ENCODE measurements at places on chromosomes 2 and 18.

DNA sequence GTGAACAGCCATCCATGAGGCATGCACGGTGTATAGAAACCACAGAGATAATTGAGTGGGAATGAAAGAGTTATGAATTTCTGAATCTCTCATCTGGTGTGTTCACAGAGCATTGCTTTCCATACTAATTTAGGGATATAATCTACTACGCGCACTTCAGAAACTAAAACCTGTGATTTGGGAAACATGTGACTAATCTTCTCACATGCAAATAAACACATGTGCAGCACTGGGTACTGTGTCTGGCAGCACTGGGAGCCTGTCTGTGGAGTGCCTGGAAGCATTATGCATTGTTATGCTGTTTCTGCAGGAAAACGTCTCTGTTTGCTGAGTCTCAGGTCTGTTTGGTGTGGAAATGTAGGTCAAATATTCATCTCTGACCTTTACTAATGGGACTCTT lies 287.3 kb downstream of the CMPK2 start:
- DNase-seq: no peak

DNA sequence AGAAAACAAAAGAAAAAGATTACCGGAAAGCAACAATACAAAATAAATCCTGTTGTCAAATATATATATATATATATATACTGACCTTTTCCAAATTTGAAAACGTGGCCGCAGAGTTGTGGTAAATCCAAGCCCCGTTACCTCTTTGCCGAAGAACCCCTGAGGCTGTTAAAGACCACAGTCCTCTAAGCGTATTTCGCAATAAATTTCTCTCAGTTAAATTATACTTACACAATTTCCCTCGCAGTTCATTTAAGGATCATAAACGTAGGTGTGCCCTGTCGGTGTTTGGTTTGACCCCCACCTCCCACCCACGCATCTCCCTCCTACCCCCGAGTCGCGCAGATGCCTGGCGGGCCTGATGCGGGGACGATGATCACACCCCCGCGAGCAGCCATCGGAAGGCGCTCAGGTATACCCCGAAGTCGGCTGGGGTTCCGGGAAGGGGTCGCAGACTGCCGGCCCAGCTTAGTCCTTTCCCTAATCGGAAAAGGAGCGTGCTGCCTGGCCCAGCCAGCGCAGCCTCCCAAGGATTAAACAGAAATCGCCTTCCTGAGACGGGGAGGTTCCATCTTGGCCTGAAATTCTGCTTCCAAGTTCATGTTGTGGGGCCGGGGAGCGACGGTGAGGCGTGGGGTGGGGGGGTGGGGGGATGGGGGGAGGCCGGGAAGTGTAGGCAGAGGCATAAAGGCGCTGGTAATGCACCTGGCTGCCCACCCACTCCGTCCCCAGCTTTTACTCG lies 2.9 kb upstream of the MEIS1 start:
- DNase-seq: no peak

GRCh38 chr2:217749008-217749407 lies 253.8 kb downstream of the TNS1 start:
- no peak for DNase-seq

DNA sequence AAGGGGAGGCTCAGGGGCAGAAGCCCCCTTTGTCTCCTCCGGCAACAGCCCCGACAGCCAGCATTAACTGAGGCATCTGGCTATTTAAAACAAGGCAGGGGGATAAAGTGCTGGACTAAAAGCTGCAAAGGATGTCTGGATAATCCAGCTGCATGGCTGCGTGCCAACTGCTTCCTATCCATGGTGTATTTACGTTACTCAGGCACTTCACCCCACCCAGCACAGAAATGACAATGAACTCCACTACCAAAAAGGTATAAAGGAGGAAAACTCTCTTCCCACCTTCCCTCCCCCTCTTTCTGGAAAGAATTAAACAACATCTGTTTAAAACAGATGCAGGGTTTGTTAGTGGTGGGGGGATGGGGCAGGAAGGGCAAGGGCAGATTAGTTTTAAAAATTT lies 82.5 kb downstream of the SPRED2 start:
- DNase-seq: peak; percentile 42

DNA sequence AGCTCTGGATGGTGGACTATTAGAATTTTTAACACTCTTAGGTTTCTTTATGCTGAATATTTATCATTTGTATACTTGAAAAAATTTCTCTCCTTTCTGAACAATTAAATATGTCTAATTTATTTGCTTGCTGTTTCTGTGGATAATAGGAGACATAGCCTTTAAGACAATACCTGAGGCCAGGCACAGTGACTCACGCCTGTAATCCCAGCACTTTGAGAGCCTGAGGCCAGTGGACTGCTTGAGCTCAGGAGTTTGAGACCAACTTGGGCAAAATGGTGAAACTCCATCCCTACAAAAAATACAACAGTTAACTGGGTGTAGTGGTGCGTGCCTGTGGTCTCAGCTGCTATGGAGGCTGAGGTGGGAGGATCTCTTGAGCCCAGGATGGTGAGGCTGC lies 54.7 kb downstream of the FAM117B start:
- DNase-seq: no peak

GRCh38 chr2:130749641-130750040 lies 5.7 kb upstream of the AMER3 start:
- no peak for DNase-seq

- DNase-seq: no peak
Measured at GRCh38 chr2:12498286-12498685, 218.4 kb upstream of the TRIB2 start.

DNA sequence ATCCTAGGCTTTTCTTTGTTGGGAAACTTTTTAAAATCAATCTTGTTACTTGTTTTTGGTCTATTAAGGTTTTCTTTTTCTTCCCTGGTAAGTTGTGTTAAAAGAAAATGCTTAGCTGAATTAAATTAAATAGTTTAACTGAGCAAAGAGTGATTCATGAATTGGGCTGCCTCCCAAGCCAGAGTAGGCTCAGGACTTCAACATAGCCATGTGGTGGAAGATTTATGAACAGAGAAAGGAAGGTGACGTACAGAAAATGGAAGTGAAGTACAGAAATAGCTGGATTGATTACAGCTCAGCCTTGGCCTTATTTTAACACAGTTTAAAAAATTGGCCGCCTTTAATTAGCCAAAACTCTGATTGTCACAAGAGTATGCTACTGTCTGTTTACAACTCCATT lies 27.9 kb upstream of the GALNT5 start:
- no peak for DNase-seq

GRCh38 chr2:229350117-229350805 lies 79.2 kb upstream of the PID1 start:
- no peak for DNase-seq

DNA sequence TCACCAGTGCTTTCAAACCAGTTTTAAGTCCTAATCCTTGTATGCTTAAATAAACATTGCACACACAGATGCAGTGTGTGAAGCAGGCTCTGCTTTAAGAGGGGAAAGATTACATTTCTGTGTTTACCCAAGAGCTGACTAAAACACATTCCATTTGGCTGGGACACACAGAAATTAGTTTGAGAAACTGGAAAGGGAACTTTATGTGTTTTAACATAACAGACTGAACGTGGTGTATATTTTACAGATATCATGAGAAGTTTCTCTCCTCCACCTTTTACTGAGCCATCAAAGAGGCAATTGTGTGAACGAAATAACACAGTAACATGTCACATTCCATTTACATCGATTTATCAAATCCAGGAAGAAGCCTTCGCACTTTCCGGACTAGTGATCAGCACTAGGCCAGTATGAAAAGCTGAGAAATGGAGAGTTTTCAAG lies 121.8 kb downstream of the MAIP1 start:
- DNase-seq: peak; percentile 20

GRCh38 chr2:114709936-114710850 lies 267.8 kb downstream of the DPP10 start:
- no peak for DNase-seq

DNA sequence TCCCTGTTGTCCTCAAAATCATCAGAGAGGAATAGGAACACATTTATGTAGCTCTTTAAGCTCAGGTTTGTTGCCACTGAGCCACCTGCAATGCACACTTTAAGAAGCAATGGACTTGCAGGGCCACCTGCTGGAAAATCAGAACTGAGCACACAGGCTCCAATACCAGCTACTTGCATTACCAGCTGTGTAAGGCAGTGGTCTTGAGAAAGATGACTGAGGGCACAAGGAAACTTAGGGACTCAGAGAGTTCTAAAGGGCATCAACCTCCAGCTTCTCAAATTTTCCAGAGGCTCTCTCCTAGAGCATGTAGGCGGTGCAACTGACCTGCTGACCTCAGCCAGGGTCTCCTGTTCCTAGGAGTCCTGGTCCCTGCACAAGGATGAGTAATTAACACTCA lies 2.5 kb upstream of the CNDP2 start:
- DNase-seq: no peak

GRCh38 chr2:207283356-207283755 lies 117.6 kb upstream of the KLF7 start:
- DNase-seq: no peak

DNA sequence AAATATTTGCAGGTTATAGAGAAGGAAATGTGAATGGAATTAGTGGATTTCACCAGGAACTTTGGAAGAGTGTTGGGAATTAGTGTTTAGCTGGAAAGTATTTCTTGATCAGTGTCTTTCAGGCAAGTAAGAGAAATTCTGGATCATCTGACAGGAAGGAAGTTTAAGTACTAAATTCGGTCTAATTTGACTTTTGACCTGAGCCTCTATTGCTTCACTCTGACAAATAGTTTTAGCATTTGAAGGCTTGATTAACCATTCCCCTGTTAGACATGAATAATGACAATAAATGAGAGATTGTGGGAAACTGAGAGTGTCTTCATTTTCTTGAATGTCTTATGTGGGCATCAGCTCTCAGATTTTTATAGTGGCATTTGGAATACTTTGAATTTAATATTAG lies 16.0 kb downstream of the CCNT2 start:
- DNase-seq: no peak

- DNase-seq: no peak
Measured at GRCh38 chr18:31626409-31626808, 34.7 kb downstream of the TTR start.

DNA sequence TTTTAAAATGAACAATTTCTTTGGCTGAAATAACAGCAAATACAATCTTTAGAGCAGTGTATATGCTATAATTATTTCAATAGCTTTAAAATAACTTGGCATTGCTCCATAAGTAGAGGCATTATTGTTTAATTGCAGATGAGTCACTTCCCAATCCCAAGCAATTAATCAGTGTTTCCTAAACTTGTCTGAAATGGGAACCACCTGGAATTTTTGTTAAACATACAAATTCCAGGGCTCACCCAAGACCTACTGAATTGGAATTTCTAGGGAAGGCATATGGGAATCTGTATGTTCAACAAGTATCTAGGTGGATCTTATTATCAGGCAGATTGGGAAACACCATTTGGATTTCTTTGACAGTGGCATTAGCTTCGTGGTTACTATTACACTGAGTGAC lies 27.1 kb upstream of the FMNL2 start:
- DNase-seq: no peak

DNA sequence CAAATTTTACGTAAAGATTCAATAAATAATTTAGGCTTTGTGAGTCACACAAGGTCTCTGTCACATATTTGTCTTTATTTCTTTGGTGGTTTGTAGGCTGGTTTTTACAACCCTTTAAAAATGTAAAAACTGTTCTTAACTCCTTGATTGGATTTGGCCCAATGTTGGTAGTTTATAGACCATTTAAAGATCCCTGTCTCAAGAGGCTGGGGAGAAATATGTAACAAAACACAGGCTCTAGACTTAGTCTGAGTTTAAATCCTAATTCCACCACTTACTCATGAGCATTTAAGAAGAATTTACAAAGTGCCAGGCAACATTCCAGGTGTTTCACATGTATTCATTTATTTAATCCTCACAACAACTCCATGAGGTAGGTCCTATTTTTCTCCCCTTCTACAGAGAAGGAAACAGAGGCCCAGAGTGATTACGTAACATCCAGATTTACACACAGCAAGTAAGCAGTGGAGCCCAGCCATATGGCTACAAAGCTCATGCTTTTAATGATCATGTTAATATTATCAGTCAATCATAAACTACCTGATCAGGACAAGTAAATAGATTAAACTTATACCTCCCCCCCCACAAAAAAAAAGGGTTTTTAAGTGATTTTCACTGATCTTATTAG lies 416.6 kb upstream of the ACVR2A start:
- no peak for DNase-seq

DNA sequence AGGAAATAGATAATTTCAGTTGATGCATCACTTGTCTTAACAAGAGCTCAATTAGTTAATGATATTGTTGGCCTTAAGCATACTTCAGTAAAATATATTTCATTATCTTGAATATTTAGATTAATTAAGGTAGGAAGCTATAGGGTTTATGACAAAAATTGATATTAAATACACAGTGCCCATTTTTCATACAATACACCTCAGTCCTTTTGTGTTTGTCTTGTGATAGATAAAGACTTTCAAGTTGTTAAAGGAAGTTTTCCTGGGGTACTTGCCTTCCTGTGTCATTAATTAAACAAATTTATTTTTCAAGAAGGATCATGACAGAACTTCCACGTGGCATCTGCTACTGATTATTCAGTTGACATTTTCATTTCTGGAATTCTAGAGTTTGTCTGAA lies 420.5 kb downstream of the MTX2 start:
- DNase-seq: no peak

DNA sequence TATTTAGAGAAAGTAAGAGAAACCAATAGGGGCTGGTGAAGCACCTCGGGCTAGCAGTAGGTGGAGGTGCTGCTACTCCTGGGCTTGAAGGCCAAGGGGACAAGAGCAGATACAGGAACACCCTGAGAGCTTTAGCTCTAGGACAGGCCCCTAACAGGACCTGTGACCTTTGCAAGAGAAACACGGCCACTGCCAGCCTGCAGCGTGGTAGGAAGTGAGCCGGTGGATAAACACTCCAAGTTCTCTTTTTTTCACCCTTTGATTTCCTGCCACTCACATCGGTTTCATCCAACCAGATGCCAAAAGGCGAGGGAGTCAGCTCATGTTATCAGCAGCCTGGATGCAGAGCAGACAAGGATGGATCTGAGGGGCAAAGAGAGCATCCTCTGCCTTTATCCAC lies 66.8 kb upstream of the SPRED2 start:
- DNase-seq: no peak

DNA sequence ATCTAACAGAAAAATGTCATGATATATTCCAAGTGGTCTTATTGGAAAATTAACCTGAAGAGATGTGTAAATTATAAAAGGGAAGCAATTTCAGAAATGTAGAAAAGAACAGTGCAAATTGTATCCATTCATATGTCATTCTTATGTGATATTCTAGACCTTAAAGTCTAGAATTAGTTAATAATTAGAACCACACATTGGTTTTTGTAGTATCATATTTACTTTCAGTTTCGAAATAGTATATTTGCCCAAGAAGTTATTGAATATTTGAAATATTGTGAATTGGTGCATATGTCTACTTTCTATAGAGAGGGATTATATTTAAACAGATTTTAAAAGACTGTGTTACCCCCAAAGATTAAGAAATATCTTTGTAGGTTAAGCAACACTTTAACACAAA lies 1348.6 kb upstream of the ACVR2A start:
- no peak for DNase-seq

- DNase-seq: no peak
Measured at GRCh38 chr2:75089471-75089870, 109.8 kb downstream of the TACR1 start.

GRCh38 chr2:545228-545627 lies 132.0 kb downstream of the TMEM18 start:
- DNase-seq: no peak

Data from HTR-8/SVneo (cell line).